ENCODE measurements at places on chromosomes 3 and 15.

DNA sequence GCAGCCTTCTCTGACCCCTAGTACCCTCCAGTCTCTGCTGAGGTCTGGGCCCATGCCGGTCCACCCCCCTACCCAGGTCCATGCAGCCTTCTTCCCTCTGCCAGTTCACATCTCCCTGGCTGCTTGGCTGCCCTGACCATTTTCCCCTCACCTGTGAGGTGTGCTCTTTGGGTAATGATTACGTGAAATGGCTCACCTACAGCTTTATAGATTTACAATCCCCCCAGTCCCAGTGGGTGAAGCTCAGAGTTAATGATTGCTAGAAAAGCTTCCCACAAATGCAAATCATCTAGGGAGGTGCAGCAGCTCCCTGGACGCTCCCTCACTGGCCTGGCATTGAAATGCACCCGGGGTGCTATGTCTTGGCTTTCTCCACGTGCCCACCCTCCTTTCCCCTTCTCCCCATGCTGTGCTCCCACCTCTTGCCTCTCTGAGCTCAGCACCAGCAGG is 18.7 kb downstream of the PAQR5 start:
- no peak for DNase-seq

DNA sequence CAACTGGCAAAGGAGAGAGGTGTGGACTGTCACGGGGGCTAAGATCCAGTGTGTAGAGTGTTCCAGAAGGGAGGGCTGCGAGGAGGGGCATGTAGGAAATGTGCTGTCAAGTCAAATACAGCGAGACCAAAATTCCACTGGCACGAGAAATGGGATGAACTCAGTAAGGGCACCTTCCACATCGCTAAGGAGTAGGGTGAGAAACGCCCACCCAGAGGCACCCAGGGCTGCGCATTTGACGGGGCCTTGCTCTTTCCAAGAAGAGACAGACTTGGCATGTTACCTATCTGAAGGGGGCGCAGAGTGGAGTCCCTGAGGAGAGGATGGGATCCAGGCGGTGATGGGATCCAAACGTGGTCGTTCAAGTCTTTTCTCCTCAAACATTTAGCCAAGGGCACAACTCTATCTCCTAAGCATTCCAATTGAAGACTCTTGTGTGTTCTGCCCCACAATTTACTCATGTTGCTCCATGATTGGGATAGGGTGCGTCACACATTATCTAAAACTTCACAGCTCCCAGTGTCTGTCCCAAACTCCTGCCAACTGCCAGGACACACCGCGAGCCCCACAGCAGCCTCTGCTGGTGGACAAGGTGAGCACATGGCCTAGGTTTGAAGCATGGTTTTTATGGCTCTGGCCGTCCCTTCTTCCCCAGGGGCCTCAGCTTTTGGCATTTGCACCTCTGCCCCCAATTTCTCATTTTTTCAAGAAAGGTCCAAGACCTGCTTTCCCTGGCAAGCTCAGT is 7.6 kb downstream of the SELENOS start:
- no peak for DNase-seq

GRCh38 chr3:128573707-128574162 is 76.9 kb downstream of the RPN1 start:
- DNase-seq = no peak

- DNase-seq = no peak
Observed at GRCh38 chr3:131505421-131505820, 2.6 kb upstream of the MRPL3 start.
